ENCODE measurements at places on chromosomes 1 and 21.

DNA sequence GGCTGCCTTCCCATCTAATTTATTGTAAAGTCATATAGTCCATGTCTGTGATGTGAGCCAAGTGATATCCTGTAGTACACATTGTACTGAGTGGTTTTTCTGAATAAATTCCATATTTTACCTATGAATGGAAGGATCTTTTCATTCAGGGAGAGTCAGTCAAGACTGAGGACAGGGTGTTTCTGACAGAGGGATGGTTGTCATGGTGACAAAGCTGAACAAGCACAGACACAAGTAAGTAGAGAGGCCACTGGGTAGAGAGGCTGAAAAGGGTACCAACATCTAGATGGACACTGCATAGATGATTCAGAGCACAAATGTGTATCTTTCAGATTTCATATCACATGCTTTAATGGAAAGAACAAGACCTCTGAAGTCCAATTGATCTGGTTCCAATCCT, 22.6 kb upstream of the IL20 start:
- DNase-seq, result no peak

- no peak for DNase-seq
Measured at GRCh38 chr1:92409946-92410549, 76.7 kb downstream of the GFI1 start.

GRCh38 chr1:53125623-53126360, 16.6 kb downstream of the SLC1A7 start:
- peak; percentile 36 for DNase-seq

- DNase-seq, result peak; percentile 59
Measured at GRCh38 chr1:1090424-1091343, 16.6 kb upstream of the RNF223 start.

DNA sequence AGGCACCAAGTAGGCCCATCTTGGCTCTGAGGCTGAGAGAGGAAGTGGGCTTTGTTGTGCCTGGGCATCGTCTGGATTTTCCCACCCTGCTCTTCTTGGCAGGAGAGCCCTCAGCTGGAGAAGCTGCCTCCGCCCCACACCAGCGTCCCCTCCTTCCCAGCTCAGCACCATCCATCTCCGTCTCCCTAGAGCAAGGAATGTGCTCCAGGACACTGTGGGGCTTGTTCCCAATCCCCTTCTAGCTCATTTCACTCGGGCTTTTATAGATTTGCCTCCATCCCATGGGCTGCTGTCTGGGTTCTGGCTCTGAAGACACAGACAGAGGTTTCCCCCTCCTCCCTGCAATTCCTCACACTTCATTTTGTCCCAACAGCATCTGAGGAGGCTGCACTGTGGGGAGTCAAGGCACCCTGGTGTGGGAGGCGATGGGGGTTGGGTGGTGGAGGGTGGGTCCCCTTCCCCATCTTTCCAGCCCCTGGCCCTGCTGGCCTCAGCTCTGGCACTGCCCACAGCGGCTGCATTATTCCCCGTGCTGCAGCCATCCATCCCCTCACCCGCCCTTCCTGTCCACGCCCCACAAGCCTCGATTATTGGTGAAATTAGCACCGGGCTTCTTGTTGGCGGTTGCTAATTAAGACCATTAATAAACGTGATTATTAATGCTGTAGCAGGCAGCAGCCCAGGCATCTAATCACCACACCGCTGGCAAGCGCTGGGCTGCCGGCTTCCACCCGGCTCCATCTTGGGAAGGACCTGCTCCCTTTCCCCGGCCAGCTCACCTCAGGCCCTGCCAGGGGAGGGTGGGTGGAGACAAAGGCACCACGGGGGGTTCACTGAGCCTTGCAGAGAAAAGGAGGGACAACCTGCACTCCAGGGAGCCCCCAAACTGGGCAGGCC, 21.7 kb downstream of the RHBG start:
- no peak for DNase-seq
